ENCODE measurements at places on chromosomes 5 and 9. TPM values are rescaled to one million over a fixed set of nuclear protein-coding genes. Genes with fewer than 3 reads are reported as not detected.

GRCh38 chr5:25694801-25695200 lies 1050.0 kb upstream of the CDH10 start:
- no peak for DNase-seq
- H3K4me3 ChIP-seq, result no peak overlapping the region
- H3K27ac ChIP-seq, result no peak overlapping the region
- H3K36me3 ChIP-seq, result no peaks in the 10 kb centered on the region
- H3K4me1 ChIP-seq, result no peaks in the 10 kb centered on the region

- H3K36me3 ChIP-seq, result no peaks in the 10 kb centered on the region
- no peak for DNase-seq
- no peak overlapping the region for H3K4me3 ChIP-seq
- no peaks in the 10 kb centered on the region for H3K4me1 ChIP-seq
Observed at GRCh38 chr5:87061046-87061445, 206.6 kb upstream of the RASA1 start.

NR2F1-AS1 gene
- polyA plus RNA-seq, result 20.8 TPM

KLHL3 gene
- 13.8 TPM for polyA plus RNA-seq

GRCh38 chr5:7978991-7979390 lies 110.0 kb downstream of the MTRR start:
- no peak overlapping the region for H3K27ac ChIP-seq
- H3K4me3 ChIP-seq, result no peak overlapping the region
- H3K27me3 ChIP-seq, result no peaks in the 10 kb centered on the region
- DNase-seq, result no peak
- no peaks in the 10 kb centered on the region for H3K36me3 ChIP-seq

DNA sequence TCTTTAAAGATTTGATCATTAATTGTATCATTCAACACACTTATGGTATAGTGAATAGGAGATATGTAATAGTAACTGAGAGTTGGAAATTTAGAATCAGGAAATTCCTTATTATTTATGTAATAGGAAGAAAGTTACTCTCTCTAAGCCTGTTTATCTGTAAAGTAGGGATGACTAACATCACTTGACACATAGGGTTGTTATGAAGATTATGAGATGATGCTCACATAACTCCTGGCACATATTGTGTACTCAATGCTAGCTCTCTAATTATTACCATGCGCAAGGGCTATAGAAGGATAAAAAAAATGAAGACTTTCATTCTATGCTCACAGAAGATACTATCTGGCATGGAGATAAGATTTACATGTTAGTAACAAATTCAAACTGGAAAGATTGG lies 149.9 kb downstream of the ISOC1 start:
- no peak overlapping the region for H3K4me3 ChIP-seq
- H3K4me1 ChIP-seq, result no peaks in the 10 kb centered on the region
- H3K27ac ChIP-seq, result no peak overlapping the region

DNA sequence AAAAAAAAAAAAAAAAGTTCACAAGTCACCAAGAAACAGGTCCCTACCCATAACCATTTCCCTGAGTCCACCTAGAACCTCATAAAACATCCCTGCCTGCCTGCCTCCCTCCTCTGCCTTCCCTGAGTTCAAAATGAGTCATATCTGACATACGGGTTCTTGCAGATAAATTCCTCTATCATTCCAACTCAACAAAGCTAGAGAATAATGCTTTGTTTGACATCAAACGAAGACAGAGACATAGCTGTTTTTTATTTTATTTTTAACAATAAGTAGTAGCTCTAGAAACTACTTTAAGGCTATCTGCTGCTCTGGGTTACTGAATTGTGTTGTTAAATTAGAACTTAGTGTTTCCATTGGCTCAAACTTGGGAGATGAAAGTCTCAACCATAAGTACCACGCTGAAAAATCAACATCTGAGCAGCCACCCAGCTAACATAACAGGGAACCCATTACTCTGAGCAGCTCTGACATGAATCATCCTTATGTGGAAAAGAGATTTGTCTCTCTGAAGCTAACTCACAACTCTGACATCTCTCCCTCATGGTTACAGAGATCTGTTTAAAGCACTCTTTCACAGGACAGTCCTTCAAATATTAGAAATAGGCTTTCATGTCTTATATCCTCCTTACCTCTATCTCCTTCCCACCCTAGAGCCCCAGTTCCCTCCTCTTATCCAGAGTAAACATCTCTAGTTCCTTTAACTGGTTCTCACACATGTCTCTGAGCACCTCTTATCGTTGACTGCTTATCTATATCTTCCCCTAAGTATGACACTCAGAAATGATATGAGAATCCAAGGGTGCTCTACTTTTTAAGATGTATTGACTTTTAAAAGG lies 12.1 kb downstream of the TMEM245 start:
- H3K4me1 ChIP-seq, result peaks cover 78% of the 10 kb centered on the region
- DNase-seq, result peak; percentile 73
- H3K4me3 ChIP-seq, result no peak overlapping the region
- no peaks in the 10 kb centered on the region for H3K36me3 ChIP-seq

- H3K27me3 ChIP-seq, result no peaks in the 10 kb centered on the region
- peak overlapping the region; percentile 8 for H3K27ac ChIP-seq
- DNase-seq, result no peak
Observed at GRCh38 chr9:112360047-112360804, 19.7 kb upstream of the HSDL2 start.

DNA sequence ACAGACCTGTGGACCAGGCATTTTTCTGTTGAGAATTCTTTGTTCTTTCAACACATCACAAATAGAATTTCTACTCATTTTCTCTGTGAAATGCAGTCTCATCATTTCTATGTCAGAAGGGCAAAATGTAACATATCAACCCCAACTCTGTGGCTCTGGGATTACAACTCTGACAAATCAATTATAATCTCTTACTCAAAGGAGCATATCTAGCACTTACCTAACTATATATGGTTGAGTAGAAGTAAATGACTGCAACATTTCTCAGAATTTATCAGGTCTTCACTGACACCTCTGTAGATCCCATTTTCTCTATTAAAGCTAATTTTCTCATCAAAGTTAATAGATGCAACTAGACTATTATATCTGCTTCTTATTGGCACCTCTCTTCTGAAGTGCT lies 64.8 kb downstream of the GABRG2 start:
- H3K36me3 ChIP-seq, result no peaks in the 10 kb centered on the region
- H3K27me3 ChIP-seq, result no peaks in the 10 kb centered on the region
- no peaks in the 10 kb centered on the region for H3K4me1 ChIP-seq
- H3K4me3 ChIP-seq, result no peak overlapping the region
- no peak for DNase-seq

LRRTM2 gene
- polyA plus RNA-seq, result 0.86 TPM

INSL6 gene
- not detected for polyA plus RNA-seq

DNA sequence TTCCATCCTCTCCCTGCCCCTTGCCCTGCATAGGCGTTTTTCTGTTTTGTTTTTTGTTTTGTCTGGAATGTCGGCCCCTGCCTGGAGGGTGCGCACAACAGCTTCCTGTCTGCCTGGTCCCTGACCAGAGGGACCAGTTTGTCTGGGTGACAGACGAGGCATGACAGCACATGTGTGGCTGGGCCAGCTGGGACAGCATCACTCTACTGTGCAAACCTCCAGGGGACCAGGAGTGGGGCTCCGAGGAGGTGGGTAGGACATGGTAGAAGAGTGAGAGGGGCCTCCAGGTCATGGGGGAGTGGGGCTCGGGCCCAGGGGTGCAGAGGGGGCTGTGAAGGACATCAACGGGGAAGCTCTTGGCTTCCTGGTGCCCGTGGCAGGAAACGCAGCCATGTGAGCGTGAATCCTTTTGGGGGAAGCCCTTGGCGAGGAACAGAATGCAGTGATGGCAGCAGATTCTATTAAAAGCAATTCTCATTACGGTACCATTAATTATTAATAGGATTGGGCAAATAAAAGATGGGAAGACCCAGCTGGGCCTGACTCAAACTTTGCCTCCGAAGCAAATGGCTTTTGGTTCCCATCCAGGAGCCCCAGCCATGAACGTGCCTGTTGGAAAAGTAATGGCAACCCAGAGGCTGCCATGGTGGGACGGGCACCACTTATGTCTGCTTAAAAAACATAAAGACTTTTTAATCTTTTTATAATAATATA lies 184.4 kb upstream of the IER5L start:
- no peak for DNase-seq
- H3K27me3 ChIP-seq, result no peaks in the 10 kb centered on the region
- H3K4me1 ChIP-seq, result no peaks in the 10 kb centered on the region
- H3K36me3 ChIP-seq, result no peaks in the 10 kb centered on the region
- H3K27ac ChIP-seq, result no peak overlapping the region

- H3K27me3 ChIP-seq, result no peaks in the 10 kb centered on the region
- no peak for DNase-seq
- no peak overlapping the region for H3K4me3 ChIP-seq
- no peaks in the 10 kb centered on the region for H3K36me3 ChIP-seq
- no peak overlapping the region for H3K27ac ChIP-seq
- H3K4me1 ChIP-seq, result no peaks in the 10 kb centered on the region
Observed at GRCh38 chr5:91706785-91707520, 323.8 kb upstream of the ARRDC3 start.

APC gene
- polyA plus RNA-seq, result 19.6 TPM

DNA sequence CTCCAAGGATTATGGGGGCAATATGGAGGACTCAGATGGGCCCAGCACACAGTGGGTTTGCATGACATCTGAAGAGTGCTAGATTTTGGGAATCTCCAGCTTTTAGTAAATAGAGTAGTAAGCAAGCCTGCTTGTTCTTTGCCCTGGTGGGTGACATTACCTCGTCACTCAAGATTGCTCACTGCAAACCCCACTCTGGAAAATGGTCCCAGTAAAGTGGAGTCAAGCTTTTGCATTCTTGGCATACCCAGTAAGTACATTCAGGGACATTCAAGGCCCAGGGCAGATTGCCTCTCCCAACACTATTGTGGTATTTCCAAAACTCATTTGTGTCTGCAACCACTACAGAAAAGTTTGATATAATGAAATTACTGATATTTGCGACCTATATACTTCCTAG lies 118.5 kb downstream of the INVS start:
- H3K27ac ChIP-seq, result no peak overlapping the region
- no peaks in the 10 kb centered on the region for H3K27me3 ChIP-seq
- H3K4me1 ChIP-seq, result peaks cover 2% of the 10 kb centered on the region
- no peak for DNase-seq

PCDHB16 gene
- 0.67 TPM for polyA plus RNA-seq

KCNT1 gene
- polyA plus RNA-seq, result 0.20 TPM

DNA sequence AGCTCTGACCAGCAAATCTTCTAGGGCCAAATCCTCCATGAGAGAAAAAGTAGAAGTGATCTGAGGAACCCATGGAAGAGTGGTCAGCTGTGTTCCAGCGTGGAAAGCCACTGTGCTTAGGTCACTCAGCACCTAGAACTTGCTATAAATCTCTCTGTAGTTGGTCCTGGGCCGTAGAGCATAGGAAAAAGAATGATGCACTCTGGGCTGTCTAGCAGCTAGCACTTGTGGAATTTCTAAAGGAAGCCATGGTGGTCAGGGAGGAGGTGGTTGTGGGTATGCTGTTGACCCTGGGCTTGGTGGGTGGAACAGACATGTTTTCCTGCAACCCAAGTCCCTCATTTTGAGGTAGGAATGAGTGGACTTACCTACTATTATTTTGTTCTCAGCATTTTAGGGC lies 48.1 kb downstream of the GGTA1 start:
- H3K4me1 ChIP-seq, result no peaks in the 10 kb centered on the region
- H3K27ac ChIP-seq, result no peak overlapping the region
- no peak overlapping the region for H3K4me3 ChIP-seq
- no peaks in the 10 kb centered on the region for H3K27me3 ChIP-seq
- DNase-seq, result no peak

DNA sequence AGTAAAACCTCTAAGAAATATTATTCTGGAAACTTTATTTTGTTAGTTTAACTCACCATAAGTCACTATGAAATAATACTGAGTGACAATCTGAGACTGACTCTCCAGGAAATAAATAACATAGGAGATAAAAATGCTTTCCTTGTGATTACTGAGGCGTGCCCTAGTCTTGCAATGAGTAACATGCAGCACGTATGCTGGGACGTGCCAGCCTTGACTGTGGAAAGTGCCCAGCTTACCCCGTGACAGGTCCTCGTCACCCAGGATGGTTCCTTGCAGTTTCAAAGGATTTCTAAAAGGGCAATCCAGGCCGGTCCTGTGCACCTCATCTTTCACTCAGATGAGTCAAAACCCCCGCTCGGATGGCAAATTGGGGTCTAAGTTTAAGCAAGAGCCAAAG lies 720.8 kb upstream of the ADAMTS16 start:
- no peaks in the 10 kb centered on the region for H3K27me3 ChIP-seq
- no peak for DNase-seq
- H3K4me3 ChIP-seq, result no peak overlapping the region
- H3K36me3 ChIP-seq, result no peaks in the 10 kb centered on the region
- no peaks in the 10 kb centered on the region for H3K4me1 ChIP-seq
- no peak overlapping the region for H3K27ac ChIP-seq

OR1Q1 gene
- polyA plus RNA-seq, result not detected

PCDHGB4 gene
- polyA plus RNA-seq, result 0.27 TPM

- no peaks in the 10 kb centered on the region for H3K27me3 ChIP-seq
- no peak for DNase-seq
- H3K4me1 ChIP-seq, result no peaks in the 10 kb centered on the region
- no peak overlapping the region for H3K27ac ChIP-seq
Observed at GRCh38 chr5:52554293-52554692, 233.4 kb upstream of the ITGA1 start.

- H3K36me3 ChIP-seq, result no peaks in the 10 kb centered on the region
- no peak for DNase-seq
- no peaks in the 10 kb centered on the region for H3K27me3 ChIP-seq
- H3K4me1 ChIP-seq, result no peaks in the 10 kb centered on the region
- H3K4me3 ChIP-seq, result no peak overlapping the region
Observed at GRCh38 chr5:153079396-153079795, 411.1 kb upstream of the GRIA1 start.
